Progenitor cell of endocrine pancreas (in vitro differentiated cells): ENCODE measurements at places on chromosomes 3 and 15. TPM values are rescaled to one million over a fixed set of nuclear protein-coding genes. Genes with fewer than 3 reads are reported as not detected.
A peak's percentile ranks its signal among the peaks of the same experiment; 100 is the strongest.

GRCh38 chr3:107542665-107543064 is 19.9 kb downstream of the BBX start:
- no peak overlapping the region for H3K4me3 ChIP-seq
- DNase-seq, result no peak
- no peak overlapping the region for H3K27ac ChIP-seq

DNA sequence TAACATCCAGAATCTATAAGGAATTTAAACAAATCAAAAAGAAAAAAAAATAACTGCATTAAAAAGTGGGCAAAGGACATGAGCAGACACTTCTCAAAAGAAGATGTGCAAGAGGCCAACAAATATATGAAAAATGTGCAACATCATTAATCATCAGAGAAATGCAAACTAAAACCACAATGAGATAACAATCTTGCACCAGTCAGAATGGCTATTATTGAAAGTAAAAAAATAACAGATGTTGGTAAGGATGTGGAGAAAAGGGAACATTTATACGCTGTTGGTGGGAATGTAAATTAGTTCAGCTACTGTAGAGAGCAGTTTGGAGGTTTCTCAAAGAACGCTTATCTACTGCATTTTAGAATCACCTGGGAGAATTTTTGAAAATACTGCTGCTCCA is 186.1 kb downstream of the OTOL1 start:
- peaks cover 2% of the 10 kb centered on the region for H3K4me1 ChIP-seq
- no peak overlapping the region for H3K27ac ChIP-seq
- no peaks in the 10 kb centered on the region for H3K27me3 ChIP-seq
- no peak for DNase-seq
- H3K4me3 ChIP-seq, result no peak overlapping the region
- H3K36me3 ChIP-seq, result no peaks in the 10 kb centered on the region

DNA sequence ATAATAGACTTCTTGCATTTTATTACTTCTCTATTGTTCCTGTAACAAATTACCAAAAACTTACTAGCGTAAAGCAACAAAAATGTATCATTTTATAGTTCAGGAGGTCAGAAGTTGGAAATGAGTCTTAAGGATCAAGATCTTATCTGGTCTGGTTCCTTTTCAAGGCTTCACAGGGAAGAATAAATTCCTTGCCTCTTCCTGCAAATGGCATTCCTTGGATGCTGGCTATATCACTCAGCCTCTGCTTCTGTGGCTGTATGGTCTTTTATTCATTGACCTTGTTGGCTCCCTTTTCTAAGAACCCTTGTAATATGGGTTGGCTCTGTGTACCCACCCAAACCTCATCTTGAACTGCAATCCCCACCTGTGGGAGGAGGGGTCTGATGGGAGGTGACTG is 478.4 kb upstream of the THBS1 start:
- H3K4me1 ChIP-seq, result no peaks in the 10 kb centered on the region
- H3K4me3 ChIP-seq, result no peak overlapping the region
- H3K27me3 ChIP-seq, result no peaks in the 10 kb centered on the region
- no peak for DNase-seq

DNA sequence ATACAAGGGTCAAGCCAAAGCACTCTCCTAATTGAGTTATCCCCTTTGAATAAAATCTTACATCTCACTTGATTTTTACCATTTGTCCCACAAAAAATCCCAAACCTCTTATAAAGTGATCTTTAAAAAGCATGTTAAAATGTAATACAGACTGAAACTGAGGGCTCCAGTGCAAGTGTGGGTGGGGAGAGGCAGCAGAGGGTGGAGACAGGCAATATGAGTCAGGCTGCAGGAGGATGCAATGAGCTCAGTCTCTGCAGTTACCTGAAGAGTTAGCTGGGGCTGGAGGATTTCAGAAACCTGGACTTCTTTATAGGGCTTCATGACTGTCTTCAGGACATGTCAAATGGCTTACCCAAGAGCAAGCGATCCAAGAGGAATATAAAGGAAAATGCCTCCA is 14.2 kb upstream of the COLQ start:
- H3K4me1 ChIP-seq, result no peaks in the 10 kb centered on the region
- H3K4me3 ChIP-seq, result no peak overlapping the region
- H3K36me3 ChIP-seq, result no peaks in the 10 kb centered on the region

DNA sequence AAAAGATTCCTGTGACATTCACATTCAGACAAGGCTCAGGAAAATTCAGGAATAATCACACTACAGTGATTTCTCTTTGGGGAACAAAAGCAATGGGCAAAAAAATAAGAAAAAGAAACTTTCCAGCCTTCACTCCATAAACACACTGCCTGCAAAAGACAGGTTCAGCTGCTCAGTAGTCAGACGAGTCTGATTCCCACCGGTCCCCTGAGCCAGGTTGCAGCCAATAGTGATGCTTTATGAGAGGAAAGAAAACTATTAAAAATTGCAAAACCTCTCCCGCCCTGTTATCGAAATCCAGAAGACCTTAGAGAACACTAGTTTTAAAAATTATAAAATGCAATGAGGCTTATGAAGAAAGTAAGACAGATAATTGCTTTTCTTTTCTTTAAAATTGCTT is 8.5 kb downstream of the PLCH1 start:
- DNase-seq, result no peak
- peaks cover 30% of the 10 kb centered on the region for H3K4me1 ChIP-seq
- no peaks in the 10 kb centered on the region for H3K27me3 ChIP-seq
- H3K27ac ChIP-seq, result no peak overlapping the region

DNA sequence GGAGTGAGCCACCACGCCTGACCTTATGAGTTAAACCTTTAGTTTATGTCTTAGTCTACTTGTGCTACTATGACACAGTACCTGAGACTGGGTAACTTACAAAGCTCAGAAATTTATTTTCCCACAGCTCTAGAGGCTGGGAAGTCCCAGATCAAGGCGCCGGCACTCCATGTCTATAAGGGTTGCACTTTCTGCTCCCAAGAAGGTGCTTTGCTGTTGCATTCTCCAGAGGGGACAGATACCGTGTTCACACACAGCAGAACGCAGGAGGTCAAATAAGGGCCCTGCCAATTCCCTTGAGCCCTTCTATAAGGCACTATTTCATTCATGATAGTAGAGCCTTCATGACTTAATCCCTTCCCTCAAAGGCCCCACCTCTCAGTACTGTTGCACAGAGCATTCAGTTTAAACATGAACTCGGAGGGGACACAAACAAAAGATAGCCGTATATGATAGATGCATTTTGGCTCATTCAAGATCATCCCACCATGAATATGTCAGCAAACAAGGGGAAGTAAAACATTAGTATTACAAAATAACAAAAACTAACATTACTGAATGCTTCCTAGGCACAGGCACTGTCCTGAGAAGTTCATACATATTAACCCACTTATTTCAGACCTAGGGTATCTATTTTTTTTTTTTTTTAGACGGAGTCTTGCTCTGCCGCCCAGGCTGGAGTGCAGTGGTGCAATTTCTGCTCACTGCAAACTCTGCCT is 26.5 kb downstream of the PLA1A start:
- peaks cover 17% of the 10 kb centered on the region for H3K27me3 ChIP-seq
- H3K4me1 ChIP-seq, result no peaks in the 10 kb centered on the region
- no peaks in the 10 kb centered on the region for H3K36me3 ChIP-seq
- H3K27ac ChIP-seq, result no peak overlapping the region

DNA sequence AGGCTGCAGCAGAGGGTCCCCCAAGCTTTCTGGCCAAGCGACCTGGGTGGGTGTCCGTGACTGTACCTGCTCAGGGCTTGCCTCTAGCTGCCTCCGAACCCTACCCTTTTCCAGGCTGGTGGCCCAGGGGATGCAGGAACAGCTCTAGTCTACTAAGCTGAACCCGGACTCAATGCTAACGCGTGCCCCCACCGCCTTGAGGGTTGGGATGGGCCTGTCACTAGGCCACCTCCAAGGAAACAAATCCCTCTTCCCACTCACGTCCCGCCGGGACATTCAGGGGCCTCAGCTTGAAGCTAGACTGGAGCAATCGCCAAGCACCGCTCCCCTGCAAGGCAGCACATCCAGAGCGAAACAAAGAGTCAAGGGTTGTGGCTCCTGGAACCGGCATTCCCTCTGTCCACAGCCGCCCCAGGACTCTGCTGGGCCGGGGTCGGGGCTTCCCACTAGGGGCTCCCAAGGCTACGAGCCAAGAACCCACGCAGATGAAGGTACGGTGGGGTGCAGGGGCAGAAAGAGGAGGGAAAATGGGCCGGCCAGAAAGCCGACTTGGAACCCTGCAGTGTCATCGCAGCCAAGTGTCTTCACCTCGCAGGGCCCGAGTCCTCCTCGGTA is 2.9 kb downstream of the FBXL22 start:
- peak overlapping the region; percentile 68 for H3K4me3 ChIP-seq
- peaks cover 13% of the 10 kb centered on the region for H3K27me3 ChIP-seq
- no peaks in the 10 kb centered on the region for H3K36me3 ChIP-seq
- peaks cover 24% of the 10 kb centered on the region for H3K4me1 ChIP-seq
- peak overlapping the region; percentile 29 for H3K27ac ChIP-seq

DNA sequence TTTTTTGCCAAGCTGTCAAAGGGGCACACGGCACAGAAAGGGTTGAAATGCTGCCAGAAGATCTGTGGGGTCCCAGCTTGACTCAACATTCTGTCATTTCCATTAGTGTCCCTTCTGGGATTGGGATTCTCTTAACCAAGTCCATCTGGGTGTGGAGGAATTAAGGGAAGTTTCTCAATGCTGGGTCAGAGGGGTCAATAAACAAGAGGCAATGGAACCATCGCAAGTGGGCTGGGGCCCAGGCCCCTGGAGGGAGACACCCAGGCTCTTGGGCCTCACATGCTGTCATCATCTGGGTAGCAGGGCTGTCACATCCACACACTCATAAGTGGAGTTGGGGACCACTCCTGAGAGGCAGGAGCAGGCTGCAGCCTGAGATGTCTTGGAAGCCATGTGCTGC is 8.1 kb upstream of the APOD start:
- H3K27ac ChIP-seq, result no peak overlapping the region
- H3K4me3 ChIP-seq, result no peak overlapping the region

- H3K27ac ChIP-seq, result peak overlapping the region; percentile 23
- H3K4me3 ChIP-seq, result no peak overlapping the region
- H3K27me3 ChIP-seq, result no peaks in the 10 kb centered on the region
- no peak for DNase-seq
- peaks cover 10% of the 10 kb centered on the region for H3K4me1 ChIP-seq
Observed at GRCh38 chr15:29736012-29736743, 86.1 kb downstream of the TJP1 start.

DNA sequence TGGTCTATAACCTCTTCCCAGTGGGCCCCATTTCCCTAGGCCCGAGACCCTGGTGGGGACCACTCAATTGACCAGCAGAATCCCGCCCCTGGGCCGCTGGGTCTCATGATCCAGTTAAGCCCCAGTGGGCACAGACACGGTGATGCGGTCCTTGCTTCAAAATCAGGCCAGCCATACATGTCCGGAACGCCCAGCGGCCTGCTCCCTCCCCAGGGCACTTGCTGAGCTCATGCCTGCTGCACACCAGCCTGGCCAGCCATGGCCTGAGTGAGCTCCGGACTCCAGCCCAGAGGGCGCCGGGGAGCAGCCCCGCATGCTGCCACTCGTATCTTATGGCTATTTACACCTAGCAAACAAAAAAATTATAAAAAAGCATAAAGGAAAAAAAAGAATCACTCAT is 34.4 kb upstream of the IQSEC1 start:
- H3K4me1 ChIP-seq, result peaks cover 7% of the 10 kb centered on the region
- no peak for DNase-seq

DNA sequence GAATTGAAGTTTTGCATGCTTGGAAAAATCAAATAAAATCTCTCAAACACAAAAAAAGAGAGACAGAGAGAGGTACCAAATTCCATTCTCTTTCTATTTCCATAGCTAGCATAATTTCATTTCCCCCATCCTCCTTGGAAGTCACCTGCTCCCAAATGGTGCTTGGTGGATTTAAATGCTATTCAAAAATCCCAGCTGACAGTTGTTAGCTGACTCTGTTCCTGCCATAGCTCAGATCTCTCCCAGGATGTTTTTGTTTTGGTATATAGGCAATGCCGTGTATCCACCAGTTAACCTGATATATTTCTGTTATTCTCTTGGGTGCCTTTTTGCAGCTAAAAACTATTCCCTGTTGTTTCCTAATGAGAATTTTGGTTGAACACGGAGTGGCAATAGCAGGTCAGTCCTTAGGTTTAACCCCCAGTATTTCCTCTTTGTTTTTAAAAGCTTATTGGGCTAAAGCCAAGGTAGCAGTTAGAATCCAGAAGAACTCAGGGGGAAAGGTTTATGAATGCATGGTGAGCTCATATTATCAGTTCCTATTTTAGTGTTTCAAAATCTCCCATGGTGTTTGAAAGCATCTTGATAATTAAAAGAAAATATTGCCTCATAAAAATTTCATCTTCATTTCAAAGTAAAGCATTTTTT is 240.0 kb upstream of the GBE1 start:
- H3K4me3 ChIP-seq, result no peak overlapping the region
- H3K27me3 ChIP-seq, result no peaks in the 10 kb centered on the region
- no peaks in the 10 kb centered on the region for H3K36me3 ChIP-seq

- DNase-seq, result no peak
- H3K4me1 ChIP-seq, result peaks cover 10% of the 10 kb centered on the region
- H3K4me3 ChIP-seq, result no peak overlapping the region
- H3K36me3 ChIP-seq, result no peaks in the 10 kb centered on the region
Observed at GRCh38 chr3:56911363-56911762, 109.6 kb upstream of the ARHGEF3 start.

DNA sequence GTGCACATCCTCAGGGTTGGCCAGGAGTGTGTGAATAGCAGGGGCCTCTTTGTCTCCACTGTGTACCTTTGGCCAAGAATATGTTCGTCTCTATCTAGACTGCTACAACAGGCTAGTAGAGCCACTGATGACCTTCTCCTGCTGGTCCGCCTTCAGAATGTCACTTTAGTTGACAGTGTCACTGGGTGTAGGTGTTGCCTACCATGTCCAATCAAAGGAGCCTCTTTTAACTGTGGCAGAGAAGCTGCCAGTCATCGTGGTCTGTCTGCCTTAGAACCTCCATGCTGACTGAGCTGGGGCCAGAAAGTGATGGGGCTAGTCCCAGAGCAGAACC is 40.1 kb downstream of the OXSR1 start:
- no peaks in the 10 kb centered on the region for H3K27me3 ChIP-seq
- H3K4me3 ChIP-seq, result no peak overlapping the region
- peaks cover 3% of the 10 kb centered on the region for H3K4me1 ChIP-seq
- no peak for DNase-seq
- H3K36me3 ChIP-seq, result peaks cover 19% of the 10 kb centered on the region
- no peak overlapping the region for H3K27ac ChIP-seq

- H3K4me3 ChIP-seq, result no peak overlapping the region
- H3K36me3 ChIP-seq, result no peaks in the 10 kb centered on the region
- H3K4me1 ChIP-seq, result peaks cover 17% of the 10 kb centered on the region
Observed at GRCh38 chr3:106399761-106400160, 530.9 kb upstream of the CBLB start.

DNA sequence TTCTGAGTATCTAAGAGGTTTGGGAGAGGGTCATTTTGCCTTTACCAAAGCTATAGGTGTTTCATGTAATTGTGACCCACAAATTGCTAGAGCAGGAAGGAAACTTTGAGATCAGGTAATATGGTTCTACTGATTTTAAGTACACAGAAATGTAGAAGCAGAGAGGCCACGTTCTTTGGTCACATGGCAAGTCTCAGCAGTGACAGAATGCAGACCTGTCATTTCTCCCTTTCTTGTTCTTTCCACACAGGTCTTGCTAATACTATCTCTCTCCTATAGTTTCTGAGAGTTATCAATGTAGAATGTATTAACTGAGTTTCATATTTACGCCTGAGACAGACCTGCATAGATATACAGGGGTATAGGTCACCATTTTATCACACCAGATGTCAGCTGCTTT is 10.9 kb upstream of the RTP1 start:
- no peak for DNase-seq
- no peaks in the 10 kb centered on the region for H3K36me3 ChIP-seq
- no peak overlapping the region for H3K4me3 ChIP-seq
- H3K27ac ChIP-seq, result no peak overlapping the region
- H3K4me1 ChIP-seq, result peaks cover 3% of the 10 kb centered on the region

ADPRH gene
- 3.4 and 3.7 TPM in 2 replicates for total RNA-seq

PARP15 gene
- total RNA-seq, result 0.55 TPM in 2 replicates

LDHAL6B gene
- not detected in 2 replicates for total RNA-seq

OXTR gene
- 3.0 and 3.1 TPM in 2 replicates for total RNA-seq
